ENCODE measurements at places on chromosomes 7 and 10. TPM values are rescaled to one million over a fixed set of nuclear protein-coding genes. Genes with fewer than 3 reads are reported as not detected.

The IL6 gene
- total RNA-seq: 43.3 TPM

DNA sequence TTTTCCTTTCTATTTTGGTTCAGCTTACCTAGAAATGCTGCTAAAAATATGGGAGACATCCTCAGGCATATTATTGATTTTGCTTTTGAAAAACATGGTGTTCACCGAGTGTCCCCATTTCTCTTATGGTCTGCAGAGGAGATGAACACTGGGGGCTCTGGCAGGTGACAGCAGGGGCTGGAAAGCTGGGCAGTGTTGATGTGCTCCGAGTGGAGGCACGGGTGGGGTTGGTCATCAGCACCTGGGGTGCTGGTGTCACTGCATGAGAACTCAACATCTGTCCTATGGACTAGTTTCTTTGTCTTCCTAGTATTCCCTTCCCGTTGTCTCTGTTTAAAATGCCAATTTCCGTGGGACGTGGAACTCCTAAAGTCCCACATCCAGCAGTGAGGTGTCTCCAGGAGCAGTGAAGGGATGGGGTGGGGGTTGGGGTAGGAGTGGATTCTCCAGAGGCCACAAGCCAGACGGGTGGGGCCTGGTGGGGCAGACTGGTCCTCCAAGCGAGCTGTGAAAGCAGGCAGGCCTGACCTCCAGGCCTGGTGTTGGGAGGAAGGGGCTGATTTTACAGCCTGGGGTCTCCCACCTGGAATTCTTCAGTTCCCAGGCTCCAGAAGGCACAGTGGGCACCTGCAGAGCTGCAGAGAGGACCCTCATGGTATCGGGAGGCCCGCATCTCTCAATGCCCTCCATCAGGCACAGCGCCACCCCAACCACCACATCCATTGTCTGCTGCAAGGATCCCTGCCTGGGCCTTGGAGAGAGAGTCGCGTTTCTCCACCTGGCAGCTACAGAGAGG lies 24.4 kb downstream of the ZNF775 start:
- DNase-seq: peak; percentile 63

GRCh38 chr10:90819911-90820310 lies 37.9 kb downstream of the HTR7 start:
- DNase-seq: no peak

The ITGB8 gene
- 21.2 TPM for total RNA-seq

DNA sequence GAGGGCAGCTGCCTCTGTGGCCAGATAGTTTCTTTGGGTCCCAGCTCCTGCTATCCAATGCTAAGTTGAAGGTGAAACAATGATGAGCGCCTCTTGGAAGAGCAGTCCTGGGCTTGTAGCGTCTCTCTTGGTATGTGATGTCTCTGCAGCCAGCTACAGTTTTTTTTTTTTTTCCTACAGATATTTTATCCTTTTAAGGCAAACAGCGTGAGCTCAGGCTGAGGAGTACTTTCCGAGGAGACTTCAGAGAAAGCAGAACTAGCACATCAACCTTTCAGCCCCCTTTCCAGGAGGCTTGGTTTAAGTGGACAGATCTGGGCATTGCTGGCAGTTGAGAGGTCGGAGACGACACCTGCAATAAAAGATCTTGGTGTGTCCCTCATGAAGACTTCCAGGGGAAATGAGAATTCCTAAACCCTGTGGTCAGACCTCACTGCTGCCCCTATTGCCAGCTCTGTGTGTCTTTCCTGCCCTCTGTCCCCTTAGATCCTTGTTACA lies 9.1 kb downstream of the PRKG1 start:
- no peak for DNase-seq

The NODAL gene
- total RNA-seq: not detected

The GJD4 gene
- total RNA-seq: not detected

The CSGALNACT2 gene
- total RNA-seq: 37.1 TPM

GRCh38 chr7:7251742-7252141 lies 69.4 kb downstream of the C1GALT1 start:
- DNase-seq: no peak

DNA sequence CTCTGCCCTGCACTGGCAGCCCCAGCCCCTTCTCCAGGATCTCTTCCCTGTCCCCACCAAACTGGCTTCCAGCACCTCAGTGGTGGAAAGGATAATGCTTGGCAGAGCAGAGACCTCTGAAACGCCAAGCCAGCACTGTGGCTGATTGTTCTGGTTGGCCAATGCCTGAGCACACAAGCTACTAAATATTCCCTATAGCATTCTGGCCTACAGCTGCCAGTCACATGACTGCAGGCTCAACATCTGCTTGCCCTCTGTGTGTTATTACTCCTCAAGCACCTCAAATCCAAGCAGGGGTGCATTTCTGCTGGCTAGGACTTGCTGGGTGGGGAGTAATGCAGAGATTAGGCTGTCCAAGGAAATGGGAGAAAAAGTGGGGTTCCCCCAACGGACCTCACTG lies 6.1 kb downstream of the TBATA start:
- DNase-seq: no peak

The CAV2 gene
- 81.8 TPM for total RNA-seq

The CCZ1 gene
- total RNA-seq: 49.4 TPM

DNA sequence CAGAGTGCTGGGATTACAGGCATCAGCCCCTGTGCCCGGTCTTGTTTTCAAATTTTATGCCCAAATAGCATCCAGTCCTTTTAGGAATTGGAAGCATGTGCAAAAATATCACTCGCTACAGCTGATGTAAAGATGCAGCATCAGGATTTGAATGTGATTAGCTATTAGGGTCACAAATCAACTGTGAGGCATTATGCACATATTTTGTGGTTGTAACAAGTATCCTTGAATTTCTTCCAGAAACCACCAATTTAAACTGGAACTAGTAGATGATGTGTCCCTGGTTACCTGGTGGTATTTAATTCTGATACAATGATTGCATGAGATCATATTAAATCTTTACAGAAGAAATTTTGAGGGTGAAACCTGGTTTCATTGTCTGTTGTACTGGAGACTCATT lies 41.0 kb upstream of the ITGA8 start:
- no peak for DNase-seq

GRCh38 chr10:14008740-14009080 lies 322.0 kb downstream of the FRMD4A start:
- no peak for DNase-seq

DNA sequence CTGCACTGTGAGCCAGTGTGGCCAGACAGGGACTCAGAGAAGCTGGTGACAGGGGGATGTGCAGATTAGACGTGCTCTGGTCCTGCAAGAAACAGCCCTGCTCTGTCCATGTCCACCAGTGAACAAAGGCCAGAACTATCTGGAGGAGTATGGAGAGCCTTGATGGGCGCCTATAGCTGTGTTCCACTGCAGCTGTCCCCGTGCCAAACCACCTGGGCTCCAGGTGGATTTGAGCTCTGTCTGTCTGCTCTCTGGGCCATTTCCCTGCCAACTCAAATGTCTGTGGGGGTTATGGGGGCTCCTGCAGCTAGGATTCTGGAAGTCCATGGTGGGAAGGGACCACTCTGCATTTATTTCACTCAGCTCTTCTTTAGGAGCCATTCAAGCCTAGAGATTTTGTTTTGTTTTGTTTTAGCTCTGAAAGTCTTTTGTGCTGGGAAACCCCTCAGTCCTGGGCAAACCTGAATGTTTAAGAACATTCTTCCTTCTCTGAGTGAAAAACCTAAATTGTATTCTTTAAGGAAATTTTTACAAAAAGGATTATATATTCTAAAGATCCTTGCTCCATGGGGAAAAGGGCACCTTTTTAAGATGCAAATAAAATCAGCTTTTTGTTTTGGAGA lies 1039.5 kb upstream of the SORCS1 start:
- DNase-seq: no peak

- no peak for DNase-seq
These were observed 306.2 kb downstream of the BICC1 start for GRCh38 chr10:58818900-58819299.

- no peak for DNase-seq
These were observed 6.9 kb downstream of the PIK3CG start for GRCh38 chr7:106871793-106872571.

The ADAM8 gene
- total RNA-seq: 0.83 TPM

- DNase-seq: no peak
These were observed 20.3 kb downstream of the NCAPG2 start for GRCh38 chr7:158684329-158684728.

The THNSL1 gene
- total RNA-seq: 1.9 TPM

- DNase-seq: no peak
These were observed 3.5 kb downstream of the FASTK start for GRCh38 chr7:151076863-151077704.

The PBLD gene
- total RNA-seq: 9.1 TPM

The ZPBP gene
- not detected for total RNA-seq

The SCART1 gene
- total RNA-seq: 4.7 TPM

- DNase-seq: no peak
These were observed 33.9 kb upstream of the EEPD1 start for GRCh38 chr7:36119005-36119706.

GRCh38 chr7:133940368-133940767 lies 186.8 kb upstream of the LRGUK start:
- DNase-seq: no peak

The EPO gene
- not detected for total RNA-seq

DNA sequence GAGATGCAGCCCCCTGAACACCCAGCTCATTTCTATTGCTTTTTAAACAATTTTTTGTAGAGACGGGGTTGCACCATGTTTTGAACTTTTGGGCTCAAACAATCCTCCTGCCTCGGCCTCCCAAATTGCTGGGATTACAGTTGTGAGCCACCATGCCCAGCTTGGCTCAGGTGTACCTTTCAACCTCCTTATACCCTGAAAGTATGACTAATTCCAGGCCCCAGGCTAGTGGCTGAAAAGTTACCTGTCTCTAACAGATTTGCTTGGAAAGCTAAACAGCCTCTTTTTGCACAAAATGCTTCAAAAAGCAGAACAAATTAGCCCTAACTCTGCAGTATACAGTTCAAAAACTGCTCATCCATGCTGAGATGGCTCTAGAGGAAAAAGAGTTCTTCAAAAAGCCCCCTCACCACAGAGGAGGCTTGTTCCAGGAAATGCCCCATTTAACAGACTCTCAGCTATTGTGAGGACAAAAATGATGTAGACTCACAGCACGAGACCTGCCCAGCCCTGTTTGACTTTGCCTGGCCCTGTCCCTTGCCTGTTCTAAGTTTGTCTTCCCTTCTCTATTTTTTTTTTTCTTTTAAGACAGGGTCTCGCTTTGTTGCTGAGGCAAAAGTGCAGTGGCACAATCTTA lies 13.4 kb upstream of the AP1S1 start:
- no peak for DNase-seq

- DNase-seq: peak; percentile 72
These were observed 27.9 kb upstream of the CCDC7 start for GRCh38 chr10:32417911-32418547.

The FIGNL1 gene
- total RNA-seq: 6.9 TPM

The KAZALD1 gene
- 0.49 TPM for total RNA-seq

DNA sequence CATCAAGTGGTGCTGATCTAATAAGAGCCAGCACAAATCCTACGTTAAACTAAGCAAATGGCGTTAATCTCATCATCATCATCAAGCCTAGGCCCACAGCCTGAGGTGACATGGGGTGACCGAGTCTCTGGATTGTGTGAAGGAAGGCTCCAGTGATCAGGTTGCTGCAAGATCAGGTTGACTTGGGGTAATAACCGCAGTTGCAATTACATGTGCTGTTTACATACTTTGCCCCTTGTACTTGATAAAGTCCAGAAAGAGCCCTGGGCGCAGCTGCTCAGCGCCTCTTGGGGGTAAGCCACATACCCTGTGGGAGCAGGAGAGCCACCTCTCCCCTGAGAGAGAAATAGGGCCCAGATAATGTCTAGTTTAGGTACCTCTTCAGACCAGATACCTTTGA lies 228.1 kb downstream of the WDR11 start:
- no peak for DNase-seq

The PDE6C gene
- total RNA-seq: not detected

The AGR2 gene
- total RNA-seq: not detected

GRCh38 chr7:39733881-39734632 lies 110.7 kb downstream of the RALA start:
- no peak for DNase-seq

DNA sequence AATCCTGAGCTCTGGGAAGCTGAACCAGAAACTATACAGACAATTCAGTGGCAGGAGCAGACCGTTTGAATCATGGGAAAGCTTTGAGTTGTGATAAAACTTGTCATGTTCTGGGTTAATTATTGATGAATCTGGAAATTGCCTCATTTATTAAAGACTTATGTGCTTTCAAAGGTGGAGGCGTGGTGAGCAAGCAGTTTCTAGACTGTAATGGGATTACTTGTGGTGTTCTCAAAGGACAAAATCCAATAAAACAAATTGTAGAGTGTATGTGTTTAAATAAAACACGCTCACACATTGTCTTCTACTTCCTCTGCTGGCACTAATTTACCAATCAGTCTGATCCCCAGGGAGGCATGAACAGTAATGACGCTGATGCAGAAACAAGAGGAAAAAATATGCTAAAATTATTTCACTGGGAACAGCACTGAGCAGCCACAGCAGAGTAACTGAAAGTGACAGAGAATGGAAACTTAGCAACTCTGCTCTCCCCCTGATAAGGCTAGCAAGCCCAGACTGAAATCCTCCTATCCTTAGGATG lies 25.1 kb downstream of the PARD3 start:
- DNase-seq: no peak

- DNase-seq: no peak
These were observed 42.8 kb downstream of the TBXAS1 start for GRCh38 chr7:139871820-139872219.

DNA sequence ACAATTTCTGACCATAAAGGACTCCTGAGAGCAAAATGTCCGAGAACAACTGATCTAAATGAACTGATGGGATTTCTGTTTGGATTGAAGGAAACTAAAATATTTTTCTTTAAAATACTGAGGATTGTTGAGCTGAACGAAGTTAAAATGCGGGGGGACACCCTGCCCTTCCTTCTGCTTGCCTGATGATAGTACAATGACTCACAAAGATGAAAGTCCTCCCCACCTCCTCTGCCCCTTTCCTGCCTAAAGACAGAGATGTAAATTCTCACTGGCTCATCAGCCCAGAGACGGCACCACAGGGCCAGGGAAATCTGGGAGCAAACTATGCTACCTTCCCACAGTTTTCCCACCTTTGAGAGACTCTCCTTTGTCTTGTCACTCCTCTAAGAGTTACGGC lies 180.6 kb downstream of the PHTF2 start:
- no peak for DNase-seq

The HTR7 gene
- total RNA-seq: 1.4 TPM

DNA sequence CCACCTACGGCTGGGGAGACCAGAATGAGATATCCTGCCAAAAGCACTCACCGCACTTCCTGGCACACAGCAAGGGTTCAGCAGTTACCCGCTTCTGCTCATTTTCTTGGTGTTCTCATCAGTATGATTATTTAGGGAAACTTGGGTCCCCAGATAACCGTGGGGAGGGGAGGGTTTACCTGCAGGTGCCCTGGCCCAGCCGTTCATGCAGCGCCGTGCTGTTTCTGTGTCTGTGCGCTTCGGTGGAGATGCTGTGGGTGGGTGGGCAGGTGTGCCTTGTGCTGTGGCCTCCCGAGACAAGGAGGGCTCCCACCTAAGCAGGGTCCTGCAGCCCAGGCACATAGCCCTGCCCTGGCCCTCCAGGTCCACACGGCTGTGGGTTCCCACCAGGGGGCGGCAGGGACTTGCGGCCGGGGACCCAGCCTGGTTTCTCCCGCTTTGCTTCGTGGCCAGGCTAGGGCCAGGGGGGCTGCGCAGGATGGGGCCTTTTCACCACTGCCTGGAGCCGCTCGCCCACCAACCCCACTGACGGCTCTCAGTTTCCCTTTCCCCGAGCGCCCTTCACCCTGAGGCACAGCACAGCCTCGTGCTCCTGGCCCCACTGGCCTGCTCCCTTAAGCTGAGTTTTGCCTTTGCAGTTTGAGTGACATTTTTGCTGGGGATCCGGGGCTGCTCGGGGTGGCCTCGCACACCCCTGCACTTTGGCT lies 78.5 kb downstream of the LHPP start:
- DNase-seq: peak; percentile 84
